Upper lobe of left lung (tissue), 6 donors: ENCODE measurements at places on chromosomes 3 and 15.

- no peak overlapping the region for H3K27ac ChIP-seq
- no peaks in the 10 kb centered on the region for H3K36me3 ChIP-seq
- H3K4me3 ChIP-seq: no peak overlapping the region
- no peak for DNase-seq
- H3K27me3 ChIP-seq: no peaks in the 10 kb centered on the region
These were observed 184.5 kb downstream of the STAG1 start for GRCh38 chr3:136567599-136568188.

DNA sequence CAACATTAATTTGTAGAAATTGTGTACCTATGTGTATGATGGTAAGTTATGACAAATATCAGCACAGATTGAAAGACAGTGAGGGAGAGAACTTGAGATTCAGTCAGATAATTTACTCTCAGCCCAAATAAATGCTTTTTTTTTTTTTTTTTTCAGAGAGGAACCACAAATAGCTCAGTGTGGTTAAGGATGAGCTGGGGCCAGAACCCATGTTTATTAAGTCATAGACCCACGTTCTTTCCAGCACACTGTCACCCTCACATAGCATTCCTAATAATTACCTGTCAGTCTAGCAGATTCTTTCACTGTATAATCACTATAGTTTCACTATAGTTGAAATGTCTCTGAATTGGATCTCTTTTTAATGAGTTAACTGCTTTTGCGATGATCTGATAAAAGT lies 246.1 kb downstream of the ZIC1 start:
- no peak for DNase-seq
- H3K27me3 ChIP-seq: no peaks in the 10 kb centered on the region
- no peak overlapping the region for H3K27ac ChIP-seq
- H3K4me3 ChIP-seq: no peak overlapping the region
- no peaks in the 10 kb centered on the region for H3K4me1 ChIP-seq
- H3K36me3 ChIP-seq: no peaks in the 10 kb centered on the region

DNA sequence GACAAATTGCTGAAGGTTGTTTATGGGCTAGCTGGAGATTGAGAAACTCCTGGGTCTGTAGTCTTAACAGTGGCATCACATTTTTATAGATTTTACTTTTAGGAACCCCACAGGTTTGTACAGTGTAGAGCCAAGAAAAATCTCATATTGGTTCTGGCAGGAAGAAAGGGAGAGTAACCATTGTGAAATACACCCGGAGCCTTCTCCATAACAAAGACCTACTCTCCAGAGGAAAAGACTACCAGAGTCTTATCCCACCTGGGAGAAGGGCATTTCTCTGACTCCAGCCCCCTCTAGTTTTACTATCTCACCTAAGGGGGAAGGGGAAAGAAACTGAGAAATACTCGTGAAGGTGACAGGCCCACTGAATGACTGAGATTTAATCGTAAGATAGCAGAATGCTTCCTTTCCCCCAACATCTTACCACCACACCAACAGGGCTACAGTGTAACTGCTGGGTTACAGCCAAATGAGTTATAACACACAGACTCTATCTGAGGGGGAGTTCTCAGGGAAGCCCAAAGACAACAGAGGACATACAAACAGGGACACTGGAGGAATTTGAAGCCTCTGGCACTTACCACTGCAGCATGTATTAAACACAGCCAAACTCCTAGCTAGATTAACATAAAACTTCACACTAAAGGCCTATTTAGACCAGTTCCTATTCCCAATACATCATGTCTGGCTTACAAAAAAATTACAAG lies 56.1 kb downstream of the SYN2 start:
- no peaks in the 10 kb centered on the region for H3K36me3 ChIP-seq
- H3K4me1 ChIP-seq: no peaks in the 10 kb centered on the region
- no peak overlapping the region for H3K4me3 ChIP-seq
- H3K27ac ChIP-seq: no peak overlapping the region
- DNase-seq: no peak

GRCh38 chr3:19734453-19734852 lies 199.6 kb downstream of the EFHB start:
- H3K4me3 ChIP-seq: no peak overlapping the region
- H3K4me1 ChIP-seq: no peaks in the 10 kb centered on the region
- H3K27ac ChIP-seq: no peak overlapping the region
- no peak for DNase-seq
- H3K27me3 ChIP-seq: no peaks in the 10 kb centered on the region
- no peaks in the 10 kb centered on the region for H3K36me3 ChIP-seq

DNA sequence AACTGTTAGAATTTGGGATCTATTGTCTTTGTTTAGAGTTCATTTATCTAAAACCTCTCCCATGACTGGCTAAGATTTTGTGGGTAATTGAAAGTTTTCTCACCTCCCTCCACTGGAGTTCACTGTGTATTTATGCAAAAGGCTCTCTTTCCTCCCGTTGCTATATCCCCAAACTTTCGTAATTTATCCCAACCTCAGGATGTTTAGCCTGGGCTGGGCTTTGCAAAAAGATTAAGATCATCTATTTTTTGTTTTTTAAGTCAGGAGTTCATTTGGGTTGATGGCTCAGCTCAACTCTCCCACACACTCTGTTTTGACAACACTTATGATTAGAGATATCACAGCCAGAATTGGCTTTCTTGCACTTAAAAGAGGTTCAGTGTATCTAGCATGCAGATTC lies 27.0 kb downstream of the SUCNR1 start:
- H3K4me3 ChIP-seq: no peak overlapping the region
- H3K4me1 ChIP-seq: peaks cover 3% of the 10 kb centered on the region
- no peaks in the 10 kb centered on the region for H3K36me3 ChIP-seq
- no peaks in the 10 kb centered on the region for H3K27me3 ChIP-seq
- no peak overlapping the region for H3K27ac ChIP-seq
- DNase-seq: no peak

GRCh38 chr15:42974202-42974862 lies 53.8 kb upstream of the TTBK2 start:
- H3K27me3 ChIP-seq: no peaks in the 10 kb centered on the region
- DNase-seq: no peak
- no peaks in the 10 kb centered on the region for H3K4me1 ChIP-seq
- no peak overlapping the region for H3K27ac ChIP-seq
- H3K36me3 ChIP-seq: peaks cover 11% of the 10 kb centered on the region
